Effector CD4-positive, alpha-beta T cell (primary cell): ENCODE measurements at places on chromosomes 3 and 15.

- no peak for DNase-seq
Measured at GRCh38 chr3:45816544-45816943, 20.2 kb upstream of the SLC6A20 start.

DNA sequence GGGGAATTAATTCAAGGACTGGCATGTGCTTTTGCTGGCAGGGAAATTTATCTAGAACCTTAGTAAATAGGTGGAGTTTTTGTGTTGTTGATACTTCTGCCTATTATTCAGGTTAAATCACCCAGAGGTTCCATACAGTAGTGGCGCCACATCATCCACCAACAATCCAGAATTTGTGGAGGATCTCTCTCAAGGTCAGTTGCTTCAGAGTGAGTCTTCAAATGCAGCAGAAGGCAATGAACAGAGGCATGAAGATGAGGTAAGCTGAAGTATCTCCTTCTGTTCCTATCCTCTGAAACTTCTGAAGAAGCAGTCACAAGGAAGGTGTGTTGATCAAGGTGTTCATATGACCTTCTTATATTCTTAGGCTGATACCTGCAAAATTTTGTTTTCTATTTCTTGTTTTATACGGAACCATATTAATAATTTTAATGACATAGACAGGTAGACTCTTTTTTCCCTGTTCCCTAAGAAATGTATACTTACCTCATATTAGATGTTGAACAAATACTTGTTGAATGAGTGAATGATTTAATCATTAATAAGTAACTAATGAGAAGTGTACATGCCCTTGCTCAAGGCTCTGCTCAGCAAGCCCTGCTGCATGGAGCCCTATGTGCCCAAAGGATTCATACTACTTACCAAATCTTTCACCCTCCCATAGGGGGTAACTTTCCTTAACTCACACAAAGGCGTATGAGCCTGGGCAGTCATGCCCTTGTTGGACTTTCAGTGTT is 43.6 kb downstream of the HMG20A start:
- DNase-seq: no peak

GRCh38 chr15:100034191-100034590 is 301.0 kb upstream of the LYSMD4 start:
- DNase-seq: no peak

DNA sequence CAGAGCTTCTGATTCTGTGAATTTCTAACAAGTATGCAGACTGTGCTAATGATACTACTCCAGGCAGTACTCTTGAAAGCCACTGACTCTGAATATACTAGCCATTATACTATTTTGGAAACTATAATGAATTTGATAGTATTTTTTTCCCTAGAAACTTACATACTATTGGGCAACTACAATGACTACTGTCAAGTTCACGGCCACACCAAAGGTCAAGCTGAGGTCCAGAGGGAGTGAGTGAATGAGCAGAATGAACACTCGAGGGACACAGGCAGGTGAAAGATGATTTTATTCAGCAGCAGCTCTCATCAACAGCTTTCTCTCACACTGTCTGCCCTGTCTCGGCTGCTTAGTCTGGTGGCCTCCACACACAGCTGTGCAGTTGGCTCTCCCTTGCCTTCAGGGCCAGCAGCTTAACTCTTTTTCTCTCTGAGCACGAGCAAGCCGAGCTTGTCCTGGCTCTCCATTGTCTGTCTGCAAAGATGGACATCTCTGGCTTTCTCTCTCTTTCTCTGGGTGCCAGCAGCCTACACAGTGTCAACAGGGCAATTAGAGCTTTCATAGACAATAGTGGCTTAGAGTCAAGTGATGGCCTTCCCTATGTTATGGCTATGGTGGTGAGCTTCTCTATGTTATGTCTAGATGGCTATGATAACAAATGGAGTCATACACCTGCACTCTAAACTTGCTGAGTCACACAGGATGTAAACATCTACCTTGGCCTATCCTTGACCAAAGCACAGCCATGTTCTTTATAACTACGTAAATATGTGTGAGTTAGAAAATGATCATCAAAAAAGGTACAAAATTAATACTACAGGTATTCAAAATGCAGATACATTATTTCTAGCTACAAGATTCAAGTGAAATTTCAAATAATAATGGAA is 362.4 kb downstream of the CGGBP1 start:
- no peak for DNase-seq

DNA sequence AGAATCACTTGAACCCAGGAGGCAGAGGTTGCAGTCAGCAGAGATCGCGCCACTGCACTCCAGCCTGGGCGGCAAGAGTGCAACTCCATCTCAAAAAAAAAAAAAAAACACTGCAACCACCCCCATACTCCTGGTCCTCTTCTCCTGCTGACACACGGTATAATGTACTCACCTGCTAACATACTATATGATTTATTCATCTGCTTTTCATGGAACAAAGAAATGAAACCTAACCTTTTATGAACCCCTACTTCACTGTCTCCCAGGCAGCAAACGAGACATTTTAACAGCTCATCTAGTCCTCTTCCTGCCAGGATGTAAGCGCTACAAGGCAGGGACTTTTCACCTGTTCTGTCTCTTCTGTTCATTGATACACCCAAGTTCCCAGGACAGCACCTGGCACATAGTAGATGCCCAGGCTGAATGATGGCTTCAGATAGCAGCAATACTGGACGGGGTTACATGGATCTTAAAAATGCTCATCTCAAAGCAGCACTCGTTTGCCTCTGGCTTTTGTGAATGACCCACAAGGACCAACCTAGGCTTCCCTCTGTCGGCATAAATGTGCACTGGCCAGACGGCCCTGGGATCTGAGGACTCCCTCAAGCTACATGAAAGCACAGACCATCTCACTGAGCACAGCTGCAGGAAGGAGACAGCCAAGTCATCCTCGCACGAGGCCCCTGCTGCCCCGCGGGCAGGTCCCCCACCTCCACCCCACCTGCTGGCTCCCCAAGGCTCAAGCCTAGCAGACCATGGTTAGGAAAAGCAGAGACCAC is 20.3 kb downstream of the XXYLT1 start:
- no peak for DNase-seq

- no peak for DNase-seq
Measured at GRCh38 chr3:151925419-151925818, 52.0 kb downstream of the SUCNR1 start.

DNA sequence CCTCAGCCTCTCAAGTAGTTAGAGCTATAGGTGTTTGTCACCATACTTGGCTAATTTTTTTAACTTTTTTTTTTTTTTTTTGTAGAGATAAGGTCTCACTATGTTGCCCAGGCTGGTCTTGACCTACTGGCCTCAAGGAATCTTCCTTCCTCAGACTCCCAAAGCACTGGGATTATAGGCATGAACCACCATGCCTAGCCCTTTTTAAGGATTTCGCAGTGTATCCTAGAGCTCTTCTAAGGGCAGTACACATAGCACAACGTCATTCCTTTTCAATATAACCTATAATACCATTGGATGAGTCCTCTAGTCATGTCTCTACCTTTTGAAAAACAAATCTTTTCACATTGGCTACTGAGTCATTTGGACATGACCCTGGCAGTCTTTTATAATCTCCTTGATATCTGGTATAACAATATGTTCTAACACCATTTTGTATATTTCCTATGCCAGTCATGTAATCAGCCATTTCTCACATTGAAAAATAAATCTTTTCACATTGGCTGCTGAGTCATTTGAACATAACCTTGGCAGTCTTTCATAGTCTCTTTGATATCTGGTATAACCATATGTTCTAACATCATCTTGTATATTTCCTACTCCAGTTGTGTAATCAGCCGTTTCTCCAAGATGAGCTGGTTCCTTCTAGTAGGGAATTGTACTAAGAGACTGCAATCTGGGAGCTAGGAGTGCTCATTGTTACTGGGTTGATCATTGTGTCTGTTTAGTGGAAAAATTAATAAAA is 944.7 kb downstream of the MCTP2 start:
- DNase-seq: no peak

DNA sequence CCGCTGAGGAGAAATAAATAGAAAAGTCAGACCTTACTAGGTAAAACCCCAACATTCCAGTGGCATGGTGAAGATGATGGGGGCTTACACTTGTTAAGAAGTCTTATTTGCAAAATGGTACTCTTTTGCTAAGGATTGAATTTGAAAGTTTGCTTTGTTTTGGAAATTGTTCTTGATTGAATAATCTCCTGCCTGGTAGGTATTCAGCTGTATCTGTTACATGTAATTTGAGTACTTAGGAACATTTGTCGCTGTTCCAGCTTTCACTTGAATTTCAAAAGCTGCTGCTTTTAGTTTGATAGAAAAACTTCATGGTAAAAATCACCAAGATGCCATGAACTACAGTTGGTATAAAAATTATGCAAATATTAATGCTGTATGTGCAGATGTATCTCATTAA is 44.6 kb downstream of the TFG start:
- no peak for DNase-seq

GRCh38 chr15:58889363-58889762 is 44.1 kb downstream of the SLTM start:
- DNase-seq: no peak

DNA sequence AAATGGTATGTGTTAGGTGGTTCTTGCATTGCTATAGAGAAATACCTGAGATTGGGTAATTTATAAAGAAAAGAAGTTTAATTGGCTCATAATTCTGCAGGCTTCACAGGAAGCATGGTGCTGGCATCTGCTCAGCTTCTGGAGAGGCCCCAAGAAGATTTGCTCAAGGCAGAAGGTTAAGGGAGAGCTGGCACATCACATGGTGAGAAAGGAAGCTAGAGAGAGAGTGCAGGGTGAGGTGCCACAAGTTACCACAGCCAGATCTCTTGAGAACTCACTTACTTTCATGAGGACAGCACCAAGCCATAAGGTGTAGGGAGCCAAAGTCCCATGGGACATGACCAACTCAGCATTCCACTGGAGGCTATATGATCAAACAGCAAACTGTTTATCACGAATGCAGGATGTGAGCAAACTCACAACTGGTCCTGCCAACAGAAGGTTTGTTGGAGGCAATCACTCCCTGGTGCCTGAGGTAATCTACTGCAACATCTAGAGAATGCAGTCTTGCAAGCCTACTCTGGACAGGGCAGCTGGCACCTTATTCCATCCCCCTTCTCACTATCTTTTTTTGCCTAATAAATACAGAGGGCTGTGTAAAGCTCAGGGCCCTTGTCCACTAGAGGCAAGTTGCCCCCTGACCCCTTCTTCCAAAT is 28.1 kb upstream of the CCR2 start:
- DNase-seq: no peak

- DNase-seq: no peak
Measured at GRCh38 chr3:151971814-151972579, 98.6 kb downstream of the SUCNR1 start.

- DNase-seq: no peak
Measured at GRCh38 chr3:101941318-101942040, 92.2 kb downstream of the NFKBIZ start.

DNA sequence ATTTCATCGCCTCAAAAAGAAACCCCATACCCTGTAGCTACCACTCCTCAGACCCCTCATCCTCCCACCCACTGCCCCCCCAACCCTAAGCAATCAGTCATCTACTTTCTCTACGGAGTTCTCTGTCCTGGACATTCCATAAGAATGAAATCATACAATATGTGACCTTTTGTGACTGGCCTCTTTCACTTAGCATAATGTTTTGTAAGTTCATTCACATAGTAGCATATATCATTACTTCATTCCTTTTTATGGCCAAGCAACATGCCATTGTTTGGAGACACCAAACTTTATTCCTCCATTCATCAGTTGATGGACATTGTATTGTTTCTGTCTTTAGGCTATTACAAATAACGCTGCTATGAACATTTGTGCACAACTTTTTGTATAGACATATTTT is 64.2 kb downstream of the TNIK start:
- no peak for DNase-seq

DNA sequence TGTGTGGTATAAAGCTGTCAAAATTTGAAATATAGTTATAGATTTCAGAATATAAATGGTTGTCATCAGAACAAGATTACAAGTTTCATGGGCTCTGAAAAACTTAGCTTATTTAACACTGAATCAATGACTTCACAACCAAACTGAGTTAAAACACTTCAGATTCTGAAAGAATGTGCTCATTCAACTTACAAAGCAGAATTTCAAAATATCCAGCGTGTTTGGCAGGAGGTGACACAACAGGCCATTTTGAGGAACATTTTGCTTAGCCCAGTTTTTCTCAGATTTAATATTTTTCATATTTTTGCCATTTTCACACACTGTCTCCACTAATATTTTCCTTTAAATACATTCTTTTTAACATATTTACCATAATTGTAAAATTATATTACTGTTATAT is 781.1 kb downstream of the TUSC7 start:
- DNase-seq: no peak
